GM03348 (cell line): ENCODE measurements at places on chromosomes 3 and 15.

- DNase-seq, result peak; percentile 48
These were observed 778.5 kb downstream of the NTRK3 start for GRCh38 chr15:87477737-87478686.

DNA sequence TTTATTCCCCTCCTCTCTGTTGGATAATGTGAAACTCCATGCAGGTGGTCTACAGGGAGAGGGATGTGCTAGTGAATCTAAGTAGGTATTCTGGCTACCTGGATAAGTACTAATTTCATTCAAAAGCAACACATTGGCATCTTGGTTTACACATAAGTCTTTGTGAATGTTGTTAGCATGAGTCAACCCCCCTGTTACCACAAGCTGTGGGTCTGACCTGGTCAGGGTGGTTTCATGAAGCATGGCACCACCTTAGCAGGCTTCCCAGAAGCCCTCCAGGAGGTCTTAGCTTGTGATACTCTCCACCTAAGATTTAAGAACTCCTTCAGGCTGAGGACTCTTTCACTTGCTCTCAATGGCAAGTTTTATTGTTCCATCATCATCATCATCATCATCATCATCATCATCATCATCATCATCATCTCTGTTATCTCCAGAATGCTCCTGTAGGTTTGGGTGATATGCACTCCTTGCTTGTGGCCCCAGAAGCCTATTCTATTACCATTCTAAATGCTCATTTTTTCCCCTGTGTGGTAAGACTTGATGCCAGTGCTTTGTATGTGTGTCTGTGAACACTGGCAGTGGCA lies 62.8 kb downstream of the EPHB1 start:
- DNase-seq, result no peak

GRCh38 chr15:94056314-94056713 lies 175.0 kb upstream of the MCTP2 start:
- peak; percentile 51 for DNase-seq

- no peak for DNase-seq
These were observed 453.1 kb downstream of the IL5RA start for GRCh38 chr3:2656806-2657777.

DNA sequence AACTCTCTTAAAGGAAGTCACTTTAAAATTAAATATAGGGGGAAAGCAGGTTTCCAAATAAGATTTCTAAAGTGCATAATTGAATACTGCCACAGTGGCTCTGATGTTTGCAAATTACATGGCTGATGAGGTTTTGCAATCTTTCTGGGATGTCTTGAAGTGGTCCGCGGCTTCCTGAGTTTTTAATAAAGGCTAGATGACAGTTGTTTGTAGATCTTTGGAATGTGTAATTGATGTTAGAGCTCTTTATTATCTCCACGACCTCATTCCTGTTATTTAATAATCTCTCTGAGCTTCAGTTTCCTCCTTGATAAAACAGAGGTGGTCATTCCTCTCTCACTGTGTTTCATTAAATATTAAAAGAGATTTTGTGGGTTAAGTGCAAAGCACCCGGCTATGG lies 27.0 kb upstream of the CEMIP start:
- no peak for DNase-seq

DNA sequence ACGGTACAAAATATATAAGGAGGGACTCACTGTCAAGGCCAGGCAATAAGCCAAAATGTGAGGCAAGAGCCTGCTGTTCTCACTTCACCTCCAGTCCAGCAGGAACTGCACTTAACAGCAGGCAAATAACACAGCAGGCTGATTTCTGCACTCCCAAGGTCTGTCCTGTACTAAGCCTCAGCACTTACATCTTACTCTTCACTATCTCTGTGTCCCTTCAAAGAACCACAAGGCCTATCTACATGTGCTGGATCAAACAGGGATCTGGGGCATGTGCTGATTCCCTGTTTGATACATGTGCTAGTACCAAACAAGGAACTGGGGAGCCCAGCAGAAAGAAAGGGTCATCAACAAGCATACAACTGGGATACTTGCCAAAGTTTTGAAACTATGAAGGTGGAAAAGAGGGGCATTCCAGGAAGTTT lies 22.2 kb downstream of the UACA start:
- DNase-seq, result peak; percentile 73

- DNase-seq, result no peak
These were observed 18.7 kb upstream of the KPNA1 start for GRCh38 chr3:122533480-122533879.

DNA sequence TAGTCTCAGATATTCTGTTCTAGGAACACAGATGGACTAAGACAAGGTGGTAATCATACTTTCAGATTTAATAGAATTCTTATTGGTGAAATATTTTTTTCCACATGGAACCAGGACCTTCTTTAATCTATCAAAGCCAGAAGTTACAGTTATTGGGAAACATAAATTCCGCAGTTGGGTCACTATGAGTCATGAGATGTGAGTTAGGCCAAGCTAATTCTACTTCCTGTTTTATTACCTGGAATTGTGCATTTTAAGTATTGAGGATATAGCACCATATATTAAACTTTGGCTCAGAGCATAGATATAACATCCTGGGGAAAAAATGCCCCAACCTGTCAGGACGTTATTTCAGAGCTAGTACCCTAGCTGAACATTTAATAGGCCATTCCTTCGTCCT lies 96.4 kb upstream of the P3H2 start:
- no peak for DNase-seq

GRCh38 chr15:93144463-93145236 lies 55.6 kb upstream of the RGMA start:
- DNase-seq, result no peak

GRCh38 chr3:107704477-107704876 lies 181.7 kb downstream of the BBX start:
- DNase-seq, result no peak

GRCh38 chr3:14522129-14522691 lies 17.9 kb downstream of the GRIP2 start:
- no peak for DNase-seq

- no peak for DNase-seq
These were observed 1.9 kb downstream of the VILL start for GRCh38 chr3:37992271-37993066.

GRCh38 chr3:78706906-78707523 lies 1060.8 kb downstream of the ROBO1 start:
- DNase-seq, result no peak

GRCh38 chr3:193506921-193507320 lies 47.8 kb downstream of the ATP13A4 start:
- no peak for DNase-seq

GRCh38 chr15:82621970-82622369 lies 25.2 kb downstream of the CPEB1 start:
- no peak for DNase-seq

DNA sequence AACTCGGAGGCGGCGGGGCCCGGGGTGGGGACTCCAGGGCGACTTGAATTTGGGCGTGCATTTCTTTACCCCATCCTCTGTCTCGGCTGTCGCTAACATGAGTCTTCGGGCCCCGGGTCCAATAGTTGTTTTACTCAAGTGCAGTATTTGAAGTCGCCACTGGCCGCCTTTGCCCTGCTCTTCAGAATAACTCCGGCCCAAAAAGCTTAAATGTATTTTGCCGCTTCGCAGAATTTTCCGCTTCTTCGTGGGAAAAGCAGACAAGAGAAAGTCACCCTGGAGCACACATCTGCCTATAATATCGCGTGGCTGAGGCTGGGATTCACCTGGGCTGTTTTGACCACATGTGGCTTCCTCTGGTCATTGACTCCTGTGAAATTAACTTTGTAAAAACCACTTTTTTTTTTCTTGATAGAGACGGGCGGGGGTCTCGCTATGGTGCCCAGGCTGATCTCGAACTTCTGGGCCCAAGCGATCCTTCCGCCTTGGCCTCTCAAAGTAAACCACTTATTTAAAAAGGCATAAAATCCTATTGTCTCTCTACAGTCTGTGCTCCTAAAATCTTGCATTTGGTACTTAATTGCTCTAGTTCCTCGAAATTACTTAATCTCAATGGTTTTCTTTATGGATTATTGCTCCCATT lies 676 bp downstream of the CNOT10 start:
- DNase-seq, result no peak

DNA sequence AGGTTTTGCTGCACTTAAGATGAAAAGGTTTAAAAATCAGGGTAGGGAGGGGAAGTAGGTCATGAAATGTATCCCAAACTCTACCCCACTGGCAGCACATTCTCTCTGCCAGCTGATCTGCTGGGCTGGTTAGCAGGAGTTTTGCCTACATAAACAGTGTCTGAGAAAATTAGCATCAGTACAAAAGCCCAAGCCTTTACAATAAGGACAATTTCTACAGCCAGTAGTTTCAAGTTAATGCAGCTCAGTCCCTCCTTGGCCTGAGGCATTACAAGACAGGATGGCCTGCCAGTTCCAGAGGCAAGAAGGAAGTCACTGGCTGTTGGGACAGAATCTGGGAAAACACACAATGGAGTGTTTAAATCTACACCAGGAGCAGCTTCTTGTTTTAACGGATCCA lies 32.8 kb downstream of the NCEH1 start:
- DNase-seq, result no peak

DNA sequence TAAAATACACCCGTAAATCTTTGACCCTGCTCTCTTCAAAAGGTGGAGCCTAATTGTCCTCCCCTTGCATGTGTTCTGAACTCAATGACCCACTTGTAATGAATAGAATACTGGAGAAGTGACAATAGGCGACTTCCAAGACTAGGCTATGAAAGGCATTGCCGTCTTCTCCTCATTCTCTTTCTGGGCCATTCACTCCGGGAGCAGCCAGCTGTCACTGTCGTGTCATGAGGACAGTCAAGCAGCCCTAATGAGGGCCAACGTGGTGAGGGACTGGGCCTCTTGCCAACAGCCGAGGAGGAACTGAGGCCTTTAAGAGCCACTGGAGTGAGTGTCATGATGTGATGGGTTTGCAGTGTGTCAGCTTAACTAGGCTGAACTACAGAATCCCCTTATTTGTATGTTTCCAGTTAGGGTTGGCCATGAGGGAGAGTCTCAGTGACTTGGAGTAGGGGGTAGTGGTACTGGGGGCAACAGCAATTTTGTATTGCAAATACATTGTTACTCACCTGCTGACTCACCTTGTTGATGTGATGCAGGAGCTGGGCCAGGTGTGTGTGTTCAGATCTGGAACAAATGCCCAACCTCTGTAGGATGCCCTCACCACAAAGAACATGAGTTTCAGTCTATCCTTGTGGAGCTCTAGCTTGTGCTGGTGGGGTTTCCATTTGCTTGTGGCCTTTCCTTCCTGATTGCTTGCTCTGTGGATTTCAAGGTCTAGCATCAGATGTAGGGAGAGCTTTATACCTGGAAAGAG lies 188.5 kb upstream of the PROK2 start:
- DNase-seq, result no peak

DNA sequence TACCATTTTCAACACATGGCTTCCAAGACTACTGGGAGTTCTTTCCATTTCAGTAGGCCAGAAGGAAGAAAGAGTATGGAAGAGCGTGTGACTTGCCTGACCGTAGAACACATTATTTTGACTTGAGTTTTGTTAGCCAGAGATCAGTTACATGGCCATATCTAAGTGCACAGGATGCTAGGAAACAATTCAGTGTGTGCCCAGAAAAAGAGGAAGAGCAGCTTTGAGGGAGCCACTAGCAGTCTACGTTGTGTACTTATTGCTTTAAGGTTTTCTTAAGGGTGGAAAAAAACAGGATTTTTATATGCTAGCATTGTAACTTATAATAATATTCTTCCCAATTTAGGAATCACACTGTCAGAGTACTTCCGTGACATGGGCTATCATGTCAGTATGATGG lies 44.1 kb upstream of the GRAMD1C start:
- DNase-seq, result no peak

GRCh38 chr3:116947809-116948208 lies 238.2 kb downstream of the TUSC7 start:
- DNase-seq, result no peak

- DNase-seq, result no peak
These were observed 948.0 kb downstream of the NAALADL2 start for GRCh38 chr3:175807175-175807574.

DNA sequence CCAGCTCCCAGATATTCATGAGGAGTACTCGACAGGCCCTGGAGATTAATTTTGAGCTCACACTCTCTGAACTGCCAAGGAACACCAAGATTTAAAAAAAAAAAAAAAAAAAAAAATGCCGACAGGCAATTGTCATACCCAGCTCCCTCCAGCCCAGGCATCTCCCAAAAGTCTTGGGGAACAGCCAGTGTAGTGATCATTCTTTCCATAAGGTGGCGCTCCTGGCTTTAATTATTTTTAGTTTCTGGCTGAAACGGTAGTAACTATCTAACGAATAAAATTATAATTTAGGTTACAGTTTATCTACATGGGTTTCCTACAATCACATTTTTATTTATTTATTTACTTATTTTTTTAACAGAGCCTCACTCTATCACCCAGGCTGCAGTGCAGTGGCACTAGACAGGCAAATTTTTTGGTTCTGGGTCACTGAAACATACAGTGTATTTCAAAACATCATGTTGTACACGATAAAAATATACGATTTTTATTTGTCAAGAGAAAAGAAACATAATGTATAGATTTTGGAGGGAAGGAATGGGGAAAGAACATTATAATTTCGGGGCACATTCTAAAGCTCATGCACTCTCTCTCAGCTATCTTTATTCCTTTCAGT lies 157.3 kb downstream of the ADAMTS9 start:
- peak; percentile 82 for DNase-seq

GRCh38 chr3:15810702-15811101 lies 12.9 kb upstream of the ANKRD28 start:
- no peak for DNase-seq

- no peak for DNase-seq
These were observed 90.0 kb upstream of the ICE2 start for GRCh38 chr15:60568914-60569391.

GRCh38 chr3:10995871-10996270 lies 3.3 kb downstream of the SLC6A1 start:
- no peak for DNase-seq

- DNase-seq, result no peak
These were observed 64.2 kb downstream of the CD200R1L start for GRCh38 chr3:112782491-112782890.

DNA sequence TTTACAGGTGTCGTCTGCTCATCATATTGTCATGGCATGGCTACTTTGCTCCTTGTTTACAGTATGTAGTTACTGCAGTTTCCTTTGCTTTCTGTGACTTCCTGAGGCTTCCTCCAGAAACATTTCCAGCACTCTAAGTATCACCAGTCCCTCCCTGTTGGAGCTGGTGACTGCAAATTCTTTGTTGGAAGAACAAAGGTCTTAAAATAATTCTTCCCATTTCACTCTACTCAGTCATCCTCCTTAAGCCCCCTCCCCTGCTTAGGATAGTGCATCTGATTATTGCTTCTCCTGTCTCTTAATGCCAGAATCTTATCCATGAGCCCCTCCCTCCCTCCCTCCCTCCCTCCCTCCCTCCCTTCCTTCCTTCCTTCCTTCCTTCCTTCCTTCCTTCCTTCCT lies 72.0 kb downstream of the C3orf38 start:
- no peak for DNase-seq
